Stimulated activated memory B cell treated with anti-CD40 and anti-IgM and Interleukin-4, amounts not matched to agents 10 μg/mL and 1 μg/mL and 100 μg/mL, for 72 hours (primary cell): ENCODE measurements at places on chromosomes 16 and 17.

DNA sequence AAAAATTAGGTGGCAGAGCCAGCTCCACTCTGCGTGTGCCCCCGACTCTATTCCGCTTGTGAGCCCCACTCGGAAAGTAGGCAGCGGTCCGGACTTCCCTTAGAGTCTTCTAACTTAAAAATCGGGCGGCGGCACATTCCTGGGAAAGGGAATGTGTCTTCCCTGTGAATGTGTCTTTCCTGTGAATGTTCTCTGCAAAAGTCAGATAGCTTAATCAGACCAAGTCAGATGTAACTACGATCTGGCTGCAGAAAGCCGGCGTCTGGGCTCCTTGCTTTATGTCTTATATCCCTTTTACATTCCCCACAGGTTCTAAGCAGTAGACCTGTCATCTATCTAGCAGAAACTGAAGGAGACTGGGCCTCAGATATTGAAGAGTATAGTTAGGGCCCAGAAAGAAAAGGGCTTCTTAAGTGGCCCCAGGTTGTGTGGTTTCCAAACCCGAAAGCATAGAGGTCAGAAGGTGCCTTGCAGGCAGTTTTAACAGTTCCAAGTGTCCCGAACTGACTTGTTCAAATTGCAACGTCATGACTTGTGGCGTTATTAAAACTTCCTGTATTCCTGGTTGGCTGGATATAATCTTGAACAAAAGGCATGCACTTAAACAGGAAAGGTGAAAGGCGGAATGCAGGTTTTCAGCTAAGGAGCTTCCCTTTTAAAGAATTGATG is 601 bp downstream of the PHKB start:
- ATAC-seq = peak; percentile 49

DNA sequence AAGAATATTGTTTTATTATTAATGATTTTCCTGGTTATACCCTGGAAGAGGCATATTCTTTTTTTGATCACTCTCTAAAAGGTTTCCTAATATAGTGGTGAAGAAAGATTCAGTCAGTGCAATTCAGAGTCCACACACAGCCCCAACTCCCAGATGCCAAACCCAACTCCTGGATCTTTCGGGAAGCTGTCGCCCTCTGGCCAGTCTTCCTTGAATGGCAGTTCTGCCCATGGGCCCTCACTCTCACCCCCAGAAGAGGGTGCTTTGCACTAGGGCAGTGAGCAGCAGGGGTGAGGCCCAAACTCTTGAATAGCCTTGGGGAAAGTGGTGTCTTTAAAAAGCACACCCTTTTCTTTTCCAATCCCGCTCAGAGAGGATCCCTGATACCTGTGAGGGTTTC is 11.0 kb downstream of the KRT32 start:
- ATAC-seq = no peak

DNA sequence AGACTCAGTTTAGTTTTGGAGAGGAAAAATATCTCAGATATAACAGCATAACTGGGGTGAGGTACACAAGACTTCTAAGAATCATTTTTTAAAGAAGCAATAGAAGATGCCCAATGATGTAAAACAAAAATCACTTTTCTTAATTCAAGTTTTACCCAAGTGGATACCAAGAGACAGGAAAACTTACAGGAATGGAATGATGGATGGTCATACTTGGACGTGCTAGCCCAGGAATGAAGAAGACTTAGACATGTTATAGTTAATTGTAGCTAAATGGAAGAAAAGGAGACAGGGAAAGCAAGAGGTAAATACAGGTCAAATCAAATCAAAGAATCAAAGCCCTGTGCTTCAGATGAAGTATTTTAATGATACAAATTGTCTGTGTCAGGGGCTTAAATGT is 312.7 kb upstream of the KCNJ16 start:
- ATAC-seq = no peak

DNA sequence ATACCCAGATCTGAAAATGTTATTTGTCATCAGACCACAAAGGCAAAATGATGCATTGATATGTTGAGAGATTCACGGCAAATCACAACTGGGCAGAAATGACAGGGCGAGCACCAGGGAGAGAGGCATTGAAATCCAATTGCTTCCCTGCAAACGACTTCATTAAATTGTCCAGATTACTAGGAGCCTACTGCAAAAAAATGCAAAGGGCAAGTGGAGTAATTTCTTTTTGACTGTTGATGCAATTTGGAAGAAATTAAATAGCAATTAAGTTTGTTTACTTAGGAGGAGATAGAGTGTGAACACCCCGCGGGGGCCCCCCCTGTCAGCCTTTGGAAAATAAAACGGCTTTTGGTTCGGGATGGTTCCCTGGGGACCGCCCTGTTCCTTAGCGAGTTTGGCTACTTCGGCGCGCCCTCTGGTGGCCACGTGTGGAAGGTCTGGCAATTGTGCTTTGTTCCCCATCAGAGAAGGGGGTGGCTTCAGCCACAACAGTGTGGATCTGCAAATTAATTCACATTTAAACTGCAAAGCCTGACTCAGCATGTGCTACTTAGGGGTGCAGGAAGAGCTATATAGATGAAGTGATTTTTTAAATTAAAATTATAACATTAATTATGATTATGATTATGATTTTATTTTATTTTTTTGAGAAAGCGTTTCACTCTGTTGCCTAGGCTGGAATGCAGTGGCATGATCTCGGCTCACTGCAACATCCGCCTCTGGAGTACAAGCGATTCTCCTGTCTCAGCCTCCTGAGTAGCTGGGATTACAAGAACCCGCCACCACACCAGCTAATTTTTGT is 14.5 kb upstream of the TMC7 start:
- peak; percentile 73 for ATAC-seq

GRCh38 chr16:2824626-2825025 is 5.5 kb upstream of the ZG16B start:
- ATAC-seq = no peak

- ATAC-seq = no peak
Observed at GRCh38 chr16:68131813-68132706, 46.9 kb downstream of the NFATC3 start.

DNA sequence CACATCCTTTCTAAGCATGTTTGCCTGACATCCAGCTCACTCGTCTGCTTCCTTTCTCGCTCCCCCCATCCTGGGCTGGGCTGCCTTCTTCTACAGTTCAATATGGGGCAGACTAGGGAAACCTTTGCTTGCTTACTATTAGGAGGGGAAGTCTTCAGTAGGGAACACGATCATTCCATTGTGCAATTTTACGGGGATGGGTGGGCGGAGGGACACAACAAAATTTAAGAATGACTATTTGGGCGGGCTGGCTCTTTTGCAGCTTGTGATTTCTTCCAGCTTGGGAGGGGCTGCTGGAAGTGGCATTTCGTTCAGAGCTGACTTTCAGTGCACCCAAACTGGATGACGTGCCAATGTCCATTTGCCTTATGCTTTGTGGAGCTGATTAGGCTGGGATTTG is 25.4 kb downstream of the PCTP start:
- no peak for ATAC-seq

DNA sequence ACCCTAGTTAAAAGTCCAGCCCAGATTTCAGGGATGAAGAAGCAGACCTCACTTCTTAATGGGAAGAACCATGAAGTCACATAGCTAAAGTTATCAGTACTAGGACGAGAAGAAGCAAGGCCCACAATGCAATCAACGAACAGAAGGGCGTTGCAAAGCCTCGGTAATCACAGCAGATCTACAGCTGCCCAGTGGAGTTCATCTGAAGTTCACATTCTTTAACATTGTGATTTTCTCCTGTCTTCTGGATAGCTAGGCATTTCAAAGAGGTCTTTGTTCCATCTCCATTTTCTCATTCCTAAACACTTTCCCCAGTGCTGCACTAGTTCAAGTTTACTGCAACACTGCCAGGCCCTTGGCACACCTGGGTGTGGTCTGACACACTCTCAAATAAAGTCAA is 226.7 kb upstream of the N4BP1 start:
- ATAC-seq = no peak

DNA sequence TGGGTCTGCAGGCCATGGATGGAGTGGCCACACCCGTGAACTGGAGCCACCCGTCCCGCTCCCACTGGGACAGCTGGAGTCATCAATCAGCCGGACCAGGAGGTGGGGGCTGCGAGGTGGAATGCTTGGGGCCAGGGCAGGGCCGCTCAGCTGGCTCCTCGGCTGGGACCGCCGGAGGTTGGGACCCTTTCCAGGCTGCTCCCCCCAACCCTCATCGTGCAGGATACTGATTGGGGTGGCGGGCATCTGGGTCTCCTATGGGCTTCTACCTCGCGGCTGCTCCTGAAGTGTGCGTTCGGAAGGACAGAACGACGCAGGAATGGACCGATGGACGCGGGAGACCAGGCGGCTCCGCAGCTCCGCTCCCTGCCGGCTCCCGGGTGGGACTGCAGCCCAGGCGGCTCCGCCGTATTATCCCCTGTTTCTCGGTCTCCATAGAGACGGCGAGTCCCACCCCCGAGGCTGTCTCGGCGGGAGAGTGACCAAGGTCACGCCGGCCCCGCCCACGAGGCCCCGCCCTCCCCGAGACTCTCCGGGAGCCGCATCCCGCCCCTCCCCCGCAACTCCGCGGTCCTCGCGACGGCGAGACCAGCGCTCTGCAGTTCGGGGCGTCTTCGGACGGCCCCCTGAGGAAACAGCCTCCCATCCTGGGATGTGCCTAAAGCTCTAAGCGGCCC is at the start of gene TPPP3:
TSS of gene TPPP3 (minus strand) at position 388 of the 677 bp plus-strand sequence. CDS start 2,387 bp downstream, outside the sequence.
- no peak for ATAC-seq
